ENCODE measurements at places on chromosomes 5 and 9.

GRCh38 chr9:121075251-121076036 lies 689 bp downstream of the CNTRL start:
- H3K36me3 ChIP-seq: peaks cover 18% of the 10 kb centered on the region
- H3K27me3 ChIP-seq: no peaks in the 10 kb centered on the region
- H3K4me3 ChIP-seq: peak overlapping the region; percentile 95
- H3K4me1 ChIP-seq: peaks cover 64% of the 10 kb centered on the region

DNA sequence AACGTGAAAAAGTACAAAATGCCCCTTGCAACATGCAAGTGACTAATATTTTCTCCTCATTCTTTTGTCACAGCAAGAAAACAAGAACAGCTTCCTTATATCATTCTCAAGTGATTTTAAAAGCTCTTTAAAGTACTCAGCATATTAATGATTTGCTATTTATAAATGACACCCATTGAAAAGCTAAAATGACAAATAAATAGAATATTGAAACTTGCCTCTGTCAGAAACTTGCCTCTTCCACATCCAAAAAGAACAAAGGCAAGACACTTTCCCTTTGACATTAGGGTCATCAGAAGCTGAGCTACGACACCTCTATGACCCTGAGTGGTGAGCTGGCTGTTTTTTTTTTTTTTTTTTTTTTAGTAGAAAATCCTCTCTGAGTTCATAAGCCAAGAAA lies 339.6 kb upstream of the ITGA1 start:
- H3K4me1 ChIP-seq: no peaks in the 10 kb centered on the region
- H3K36me3 ChIP-seq: no peaks in the 10 kb centered on the region
- H3K27ac ChIP-seq: no peak overlapping the region
- DNase-seq: no peak
- H3K27me3 ChIP-seq: no peaks in the 10 kb centered on the region
- no peak overlapping the region for H3K4me3 ChIP-seq

- no peaks in the 10 kb centered on the region for H3K36me3 ChIP-seq
- no peaks in the 10 kb centered on the region for H3K4me1 ChIP-seq
- DNase-seq: no peak
- H3K27ac ChIP-seq: no peak overlapping the region
Measured at GRCh38 chr5:51047369-51047768, 335.9 kb upstream of the ISL1 start.

DNA sequence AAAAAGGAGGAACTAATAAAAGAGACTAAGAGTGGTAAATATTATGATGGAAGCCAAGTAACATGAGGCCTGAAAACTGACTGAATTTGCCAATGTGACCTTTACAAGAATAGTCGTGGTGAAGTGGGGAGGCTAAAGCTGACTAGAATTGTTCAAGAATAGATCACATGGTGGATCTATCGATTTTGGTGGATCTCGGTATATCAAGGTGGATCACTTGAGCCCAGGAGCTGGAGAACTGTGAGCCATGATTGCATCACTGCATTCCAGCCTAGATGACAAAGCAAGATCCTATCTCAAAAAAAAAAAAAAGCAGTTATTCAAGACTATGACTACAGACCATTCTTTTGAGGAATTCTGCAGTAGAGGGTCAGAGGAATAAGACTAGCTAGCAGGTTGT lies 15.1 kb downstream of the ERMP1 start:
- H3K4me3 ChIP-seq: no peak overlapping the region
- no peak for DNase-seq
- peaks cover 41% of the 10 kb centered on the region for H3K36me3 ChIP-seq
- no peaks in the 10 kb centered on the region for H3K27me3 ChIP-seq

GRCh38 chr5:14444161-14444560 lies 137.4 kb upstream of the OTULINL start:
- H3K27ac ChIP-seq: no peak overlapping the region
- H3K4me3 ChIP-seq: no peak overlapping the region
- no peaks in the 10 kb centered on the region for H3K4me1 ChIP-seq
- peaks cover 6% of the 10 kb centered on the region for H3K27me3 ChIP-seq

All from activated naive CD4-positive, alpha-beta T cell treated with anti-CD3 and anti-CD28 coated beads, Interleukin-2, amount 10 ng/mL, durations not matched to agents 7 days and 5 days (primary cell).